ENCODE measurements at places on chromosomes 6 and 20.

DNA sequence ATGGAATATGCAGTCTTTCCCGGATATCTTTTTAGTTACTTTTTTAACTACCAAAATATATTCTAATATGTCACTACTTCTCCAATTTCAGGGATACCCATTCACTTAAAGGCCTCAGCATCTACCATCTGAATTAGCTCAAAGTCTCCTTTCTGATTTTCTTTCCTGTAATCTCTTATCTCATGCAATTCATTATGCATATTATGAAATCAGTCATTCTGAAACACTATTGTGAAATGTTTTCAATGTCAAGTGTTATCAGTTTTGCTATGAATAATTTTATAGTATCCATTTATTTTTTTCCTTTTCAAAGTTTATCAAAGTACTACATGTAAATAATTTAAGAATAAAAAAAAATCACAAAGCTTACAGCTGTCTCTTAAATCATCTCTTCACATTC is 41.2 kb upstream of the TPBG start:
- DNase-seq = no peak

GRCh38 chr20:43969028-43969447 is 54.4 kb downstream of the TOX2 start:
- DNase-seq = peak; percentile 36

GRCh38 chr6:109014606-109015005 is 80.0 kb downstream of the SESN1 start:
- no peak for DNase-seq

- DNase-seq = no peak
Measured at GRCh38 chr20:52963131-52963530, 9.0 kb upstream of the TSHZ2 start.

DNA sequence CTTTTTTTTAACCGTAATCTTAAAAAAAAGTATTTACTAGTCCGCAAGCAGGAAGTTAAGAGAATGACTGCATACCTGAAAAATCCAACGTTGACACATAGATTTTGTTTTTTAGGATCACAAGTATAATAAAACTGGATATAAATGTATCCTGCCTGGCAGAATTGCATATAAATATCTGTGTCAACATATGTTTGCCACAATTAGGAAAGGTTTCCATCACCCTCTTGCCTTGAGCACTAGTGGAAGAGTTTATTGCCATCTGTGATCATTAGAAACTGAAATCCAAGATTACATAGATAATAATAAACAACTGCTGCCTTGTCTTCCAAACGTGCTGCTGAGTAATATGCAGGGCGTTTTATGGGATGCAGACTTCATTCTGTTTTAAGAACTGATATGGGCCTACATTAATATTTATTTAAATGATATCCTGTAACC is 27.9 kb downstream of the PLEKHG1 start:
- peak; percentile 83 for DNase-seq

Data from AG10803 (cell line).